GM23248 (cell line): ENCODE measurements at places on chromosomes 3 and 15.

DNA sequence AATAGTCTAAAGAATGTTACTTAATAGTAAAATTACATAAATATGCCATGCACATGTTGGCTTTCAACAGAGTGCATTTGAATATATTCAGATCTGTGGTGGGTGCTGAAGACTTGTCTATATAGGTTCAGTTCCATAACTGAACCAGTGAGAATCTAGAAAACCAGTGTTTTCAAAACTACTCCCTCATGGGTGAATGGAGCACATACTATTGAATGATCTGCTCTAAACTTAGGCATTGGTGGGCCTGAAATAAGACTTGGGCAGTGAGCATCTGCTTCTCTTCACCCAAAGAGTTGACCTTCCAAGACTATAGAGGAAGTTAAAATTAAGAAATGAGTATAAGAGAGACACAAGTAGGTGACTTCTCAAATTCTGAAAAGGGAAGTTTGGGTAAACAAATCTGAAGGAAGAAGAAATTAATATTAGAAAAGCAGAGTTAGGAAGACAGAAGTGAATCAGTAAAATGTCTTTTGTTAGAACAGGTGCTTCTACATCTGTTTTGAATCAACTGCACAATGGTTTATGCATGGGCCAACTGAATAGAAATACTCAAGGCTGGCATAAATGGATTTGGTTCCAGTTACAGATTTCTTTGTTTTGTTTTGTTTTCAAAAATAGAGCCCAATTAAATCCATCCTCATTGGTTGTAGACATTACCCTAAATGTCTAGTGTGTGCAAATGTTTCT lies 19.3 kb downstream of the ALCAM start:
- DNase-seq, result no peak

DNA sequence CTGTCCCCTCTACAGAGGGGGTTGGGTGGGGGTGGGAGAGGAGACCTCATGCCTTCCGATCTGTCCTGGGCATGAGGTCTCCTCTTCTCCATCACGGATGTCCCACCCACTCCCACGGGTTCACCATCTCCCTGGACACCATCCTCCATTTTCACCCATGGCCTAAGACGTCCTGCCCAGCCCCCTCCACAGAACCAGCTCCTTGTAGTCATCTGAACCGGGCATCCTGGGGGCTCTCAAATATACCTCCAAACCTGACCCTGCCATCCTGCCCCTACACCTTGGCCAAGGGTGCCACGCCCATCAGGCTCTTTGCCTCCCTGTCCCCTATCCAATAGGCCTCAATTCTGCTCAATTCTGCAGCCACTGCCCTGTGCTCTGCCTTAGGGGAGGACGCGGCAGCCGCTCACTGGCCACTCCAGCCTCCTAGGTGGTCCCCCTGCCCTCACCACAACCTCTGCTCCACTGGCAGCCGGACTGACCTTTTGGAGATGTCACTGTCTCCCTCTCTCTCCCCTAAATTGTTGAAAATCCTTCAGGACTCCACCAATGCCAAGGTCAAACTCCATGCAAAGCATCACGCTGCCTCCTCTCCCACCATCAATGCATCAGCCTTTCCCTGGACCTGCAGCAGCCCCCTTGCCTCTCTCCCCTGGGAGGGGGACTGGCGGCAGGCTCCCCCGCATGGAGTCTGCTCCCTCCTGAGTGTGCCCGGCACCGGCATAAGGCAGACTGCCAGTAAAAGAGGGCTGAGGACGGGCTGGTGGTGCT lies 9.4 kb upstream of the ANPEP start:
- DNase-seq, result no peak

GRCh38 chr3:12522721-12523120 lies 22.6 kb downstream of the MKRN2OS start:
- DNase-seq, result no peak

GRCh38 chr3:53412953-53413352 lies 65.6 kb upstream of the DCP1A start:
- DNase-seq, result no peak

- no peak for DNase-seq
Observed at GRCh38 chr3:111590143-111590491, 5.0 kb downstream of the ZBED2 start.

DNA sequence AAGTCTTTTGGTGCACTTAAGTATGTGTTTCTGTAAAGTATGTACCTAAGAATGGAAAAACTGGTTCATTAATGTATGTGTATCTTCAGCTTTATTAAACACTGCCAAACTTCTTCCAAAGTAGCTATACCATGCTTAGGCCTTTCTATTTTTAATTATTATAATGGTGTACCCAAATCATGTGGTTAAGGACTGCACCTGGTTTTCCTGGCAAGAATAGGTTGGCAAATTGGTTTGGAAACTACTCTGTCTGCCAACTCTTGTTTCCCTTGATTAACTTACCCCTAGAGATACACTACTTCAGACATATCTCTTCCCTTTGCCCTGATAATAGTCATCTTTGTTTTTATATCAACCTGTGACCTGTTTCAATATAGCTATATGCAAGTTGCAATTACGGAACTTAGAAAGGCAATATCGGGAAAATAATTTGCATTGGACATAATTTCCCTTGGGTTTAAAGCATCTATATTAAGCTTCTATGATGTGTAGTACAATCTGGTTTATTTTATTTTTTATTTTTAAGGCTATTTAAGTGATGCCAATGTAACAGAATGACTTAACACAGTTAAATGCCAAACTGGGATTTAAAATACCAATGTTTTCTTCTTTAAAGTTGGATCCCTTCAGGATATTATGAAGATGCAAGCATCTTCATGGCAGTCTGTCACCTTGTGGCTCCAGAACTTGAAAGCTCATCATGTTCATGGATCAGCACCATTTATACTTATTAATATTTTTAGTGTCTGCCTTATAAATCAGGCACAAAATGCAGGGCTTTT lies 40.6 kb upstream of the TMEM108 start:
- no peak for DNase-seq

- peak; percentile 29 for DNase-seq
Observed at GRCh38 chr3:197297002-197297401, 1.4 kb downstream of the DLG1 start.

DNA sequence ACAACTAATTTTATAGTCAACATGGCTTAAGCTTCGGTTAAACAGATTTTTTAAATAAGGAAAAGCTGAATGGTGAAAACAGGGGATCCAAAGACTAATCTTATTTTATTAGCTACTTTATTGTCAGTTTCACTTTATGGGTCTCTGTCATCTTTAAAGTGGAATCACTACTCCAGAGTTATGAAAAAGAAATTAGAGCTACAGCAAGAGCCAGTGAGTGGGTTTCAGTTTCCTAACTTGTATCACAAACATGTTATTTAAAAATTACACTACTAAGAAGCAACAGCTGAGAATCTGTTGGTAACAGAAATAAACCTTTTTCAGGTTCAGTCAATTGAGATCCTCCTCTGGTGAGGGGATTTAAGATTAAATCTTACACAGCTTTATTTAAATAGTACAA lies 10.0 kb downstream of the PHC3 start:
- no peak for DNase-seq

DNA sequence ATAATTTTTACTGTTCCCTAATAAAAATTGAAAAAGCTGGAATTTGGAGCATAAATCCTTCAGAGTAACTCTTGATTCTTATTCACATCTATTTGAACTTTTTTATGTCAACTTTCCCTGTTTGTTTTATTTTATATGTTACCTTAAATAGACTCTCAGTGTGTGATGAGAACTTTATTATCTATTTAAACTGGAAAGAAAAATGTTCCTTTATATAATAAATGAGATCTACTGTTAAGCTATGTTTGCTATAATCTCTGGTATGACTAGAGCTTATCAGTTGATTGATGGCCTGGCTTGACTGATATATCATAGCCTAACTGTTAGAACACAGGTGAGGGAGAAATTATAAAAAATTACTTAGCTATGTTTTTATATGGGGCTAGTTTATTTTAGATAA lies 330.6 kb upstream of the EPHA6 start:
- no peak for DNase-seq

GRCh38 chr3:144923046-144923775 lies 951.6 kb downstream of the DIPK2A start:
- DNase-seq, result no peak

DNA sequence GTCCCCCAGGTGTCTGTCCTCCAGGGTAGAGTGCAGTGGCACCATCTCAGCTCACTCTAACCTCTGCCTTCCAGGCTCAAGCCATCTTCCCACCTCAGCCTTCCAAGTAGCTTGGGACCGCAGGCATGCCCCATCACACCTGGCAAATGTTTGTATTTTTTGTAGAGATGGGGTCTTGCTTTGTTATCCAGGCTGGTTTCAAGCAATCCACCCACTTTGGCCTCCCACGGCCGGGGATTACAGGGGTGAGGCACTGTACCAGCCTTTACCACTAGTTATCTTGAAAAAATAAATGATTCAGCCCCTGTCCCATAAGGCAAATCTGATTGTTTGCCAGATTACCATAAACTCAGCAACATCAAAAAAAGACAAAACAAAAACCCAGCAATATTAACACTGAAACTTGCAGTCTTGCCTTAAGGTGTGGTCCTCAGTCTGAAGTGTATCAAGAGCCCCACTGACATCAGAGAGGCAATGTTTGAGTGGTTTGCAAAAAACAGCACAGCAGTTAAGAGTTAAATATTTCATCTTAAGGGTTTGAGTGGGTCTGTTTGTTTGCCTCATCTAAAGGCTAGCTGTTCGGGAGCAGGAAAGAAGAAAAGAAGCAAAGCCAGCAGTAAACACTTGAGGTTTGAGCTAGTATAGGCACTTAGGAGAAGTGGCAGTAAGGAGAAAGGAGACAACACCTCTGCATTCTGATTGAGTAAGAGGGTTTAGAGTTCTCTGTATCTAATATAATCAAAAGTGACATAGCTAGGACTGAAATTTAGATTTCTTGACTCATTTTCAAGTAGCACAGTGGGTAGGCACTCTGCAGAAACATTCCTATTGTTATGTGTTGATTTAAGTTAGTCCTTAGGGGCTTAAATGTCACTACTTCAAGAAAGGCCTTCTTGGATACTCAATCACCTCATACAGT lies 26.3 kb upstream of the EDEM1 start:
- DNase-seq, result peak; percentile 28

- DNase-seq, result no peak
Observed at GRCh38 chr3:53312832-53313231, 34.5 kb downstream of the DCP1A start.

GRCh38 chr3:194161131-194162045 lies 25.4 kb downstream of the HES1 start:
- DNase-seq, result no peak

DNA sequence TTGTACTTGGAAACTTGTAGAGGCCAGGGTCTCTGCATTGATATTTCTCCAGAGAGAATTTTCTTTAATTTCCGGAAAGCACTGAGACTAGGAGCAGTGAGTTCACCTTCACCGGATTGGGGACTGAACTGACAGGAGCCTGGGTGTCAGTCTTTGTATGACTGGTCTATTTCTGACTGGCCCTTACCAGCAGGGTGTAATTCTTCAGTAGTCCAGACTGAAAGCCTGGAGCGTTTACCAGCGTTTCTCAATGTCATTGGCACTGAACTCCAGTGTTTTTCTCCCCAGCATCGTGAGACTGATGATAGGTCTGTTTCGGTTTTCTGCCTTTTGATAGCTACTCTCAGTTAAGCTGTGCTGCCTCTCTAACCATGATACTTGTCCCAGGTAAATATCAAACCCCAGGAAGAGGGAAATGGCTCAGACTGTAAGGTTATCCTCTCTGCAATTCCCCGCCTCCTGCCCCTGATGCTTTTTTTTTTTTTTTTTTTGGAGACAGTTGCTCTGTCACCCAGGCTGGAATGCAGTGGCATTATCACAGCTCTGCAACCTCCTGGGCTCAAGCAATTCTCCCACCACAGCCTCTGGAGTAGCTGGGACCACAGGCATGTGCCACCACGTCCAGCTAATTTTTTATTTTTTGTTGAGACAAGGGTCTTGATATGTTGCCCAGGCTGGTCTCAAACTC lies 103.6 kb downstream of the CACNA2D3 start:
- DNase-seq, result no peak

GRCh38 chr15:99959326-99959725 lies 226.1 kb upstream of the LYSMD4 start:
- DNase-seq, result no peak

GRCh38 chr3:188680189-188680588 lies 491.6 kb upstream of the TPRG1 start:
- peak; percentile 21 for DNase-seq

- peak; percentile 79 for DNase-seq
Observed at GRCh38 chr3:45760878-45761711, 35.2 kb downstream of the SLC6A20 start.
